ENCODE measurements at places on chromosomes 12 and 14.

DNA sequence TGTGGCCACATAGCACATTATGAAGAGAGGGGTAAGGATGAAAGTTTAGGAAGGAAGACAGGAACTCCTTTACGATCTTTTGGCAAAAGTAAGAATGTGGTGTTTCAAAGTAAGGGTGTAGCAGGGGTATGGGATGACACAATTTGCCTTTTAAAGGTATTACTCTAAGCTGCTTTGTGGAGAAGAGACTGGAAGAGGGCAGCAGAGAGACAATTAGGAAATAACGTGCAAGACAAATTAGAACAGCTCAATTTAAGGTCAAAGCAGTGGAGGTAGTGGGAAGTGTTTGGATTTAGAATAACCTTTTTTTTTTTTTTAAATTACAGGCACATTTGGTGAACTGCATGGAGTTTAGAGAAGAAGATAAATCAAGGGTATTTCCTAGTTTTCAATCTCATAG is 342.6 kb downstream of the NOVA1 start:
- DNase-seq: no peak

GRCh38 chr14:72000907-72001306 is 68.7 kb downstream of the RGS6 start:
- DNase-seq: no peak

GRCh38 chr12:46177837-46178608 is 90.8 kb downstream of the SLC38A1 start:
- DNase-seq: no peak

- no peak for DNase-seq
Measured at GRCh38 chr14:104973385-104974145, 4.6 kb downstream of the AHNAK2 start.

DNA sequence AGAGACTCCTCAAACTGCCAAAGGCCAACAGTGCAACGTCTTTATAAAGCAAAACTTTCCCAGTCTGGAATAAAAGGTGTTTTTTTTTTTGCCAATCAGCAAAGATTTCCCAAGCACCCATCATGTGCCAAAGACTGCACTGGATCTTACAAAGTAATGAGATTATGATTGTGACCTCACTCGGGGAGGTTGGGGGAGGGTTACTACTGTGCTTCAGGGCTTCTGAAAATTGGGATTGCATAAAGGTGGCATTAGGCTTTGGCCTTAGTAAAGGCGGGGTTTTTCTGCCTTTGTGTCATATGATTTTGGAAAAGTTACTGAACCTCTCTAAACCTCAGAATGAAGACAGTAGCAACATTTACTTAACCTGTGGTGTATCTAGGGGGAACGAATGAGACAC is 233.8 kb downstream of the DACT1 start:
- no peak for DNase-seq

All from activated naive CD4-positive, alpha-beta T cell (primary cell).